Activated naive CD8-positive, alpha-beta T cell treated with anti-CD3 and anti-CD28 coated beads, Interleukin-2, amount 10 ng/mL, durations not matched to agents 7 days and 5 days (primary cell): ENCODE measurements at places on chromosomes 1 and 21. TPM values are rescaled to one million over a fixed set of nuclear protein-coding genes. Genes with fewer than 3 reads are reported as not detected.

DEPDC1 gene
- 16.5 TPM for total RNA-seq

DNA sequence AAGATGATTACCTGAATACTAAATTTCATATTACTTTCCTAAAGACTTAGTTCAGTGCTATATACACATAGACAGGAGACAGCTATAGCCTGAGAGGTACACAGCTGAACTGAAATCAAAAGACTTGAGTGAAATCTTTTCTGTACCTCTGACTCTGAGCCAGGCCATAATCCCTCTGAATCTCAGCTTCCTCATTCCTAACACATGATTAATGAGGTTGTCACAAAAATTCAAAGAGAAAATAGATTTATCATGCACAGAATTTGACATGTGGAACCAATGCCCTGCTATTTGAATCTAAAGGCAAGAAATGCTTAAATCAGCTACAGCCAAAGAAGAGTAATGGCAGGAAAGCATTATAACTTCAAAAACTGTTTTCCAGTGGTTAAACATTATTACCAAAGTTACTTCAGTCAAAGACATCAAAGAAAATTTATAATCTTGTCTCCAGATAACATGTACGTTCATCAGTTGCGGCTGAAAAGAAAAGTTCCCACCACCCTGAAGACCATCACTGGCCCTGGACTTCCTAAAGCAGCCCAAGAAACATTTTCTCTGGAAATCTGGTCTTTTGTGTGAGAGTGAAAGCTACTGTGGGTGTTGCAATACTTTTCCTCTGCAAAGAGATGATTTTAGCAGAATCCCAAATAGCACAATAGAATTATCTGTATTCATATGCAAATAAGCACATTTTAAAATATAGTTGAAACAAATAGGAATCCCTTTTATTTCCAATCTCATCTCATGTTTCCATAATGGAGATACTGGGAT lies 13.8 kb upstream of the ATP1A1 start:
- no peak for DNase-seq
- H3K27me3 ChIP-seq: no peaks in the 10 kb centered on the region
- H3K4me1 ChIP-seq: peaks cover 10% of the 10 kb centered on the region
- no peak overlapping the region for H3K4me3 ChIP-seq

- peak overlapping the region; percentile 78 for H3K27ac ChIP-seq
- H3K4me1 ChIP-seq: peaks cover 20% of the 10 kb centered on the region
- peaks cover 2% of the 10 kb centered on the region for H3K27me3 ChIP-seq
- H3K36me3 ChIP-seq: peaks cover 2% of the 10 kb centered on the region
- peak overlapping the region; percentile 67 for H3K4me3 ChIP-seq
- no peak for DNase-seq
Measured at GRCh38 chr1:229155472-229155871, 115.4 kb upstream of the RAB4A start.

DNA sequence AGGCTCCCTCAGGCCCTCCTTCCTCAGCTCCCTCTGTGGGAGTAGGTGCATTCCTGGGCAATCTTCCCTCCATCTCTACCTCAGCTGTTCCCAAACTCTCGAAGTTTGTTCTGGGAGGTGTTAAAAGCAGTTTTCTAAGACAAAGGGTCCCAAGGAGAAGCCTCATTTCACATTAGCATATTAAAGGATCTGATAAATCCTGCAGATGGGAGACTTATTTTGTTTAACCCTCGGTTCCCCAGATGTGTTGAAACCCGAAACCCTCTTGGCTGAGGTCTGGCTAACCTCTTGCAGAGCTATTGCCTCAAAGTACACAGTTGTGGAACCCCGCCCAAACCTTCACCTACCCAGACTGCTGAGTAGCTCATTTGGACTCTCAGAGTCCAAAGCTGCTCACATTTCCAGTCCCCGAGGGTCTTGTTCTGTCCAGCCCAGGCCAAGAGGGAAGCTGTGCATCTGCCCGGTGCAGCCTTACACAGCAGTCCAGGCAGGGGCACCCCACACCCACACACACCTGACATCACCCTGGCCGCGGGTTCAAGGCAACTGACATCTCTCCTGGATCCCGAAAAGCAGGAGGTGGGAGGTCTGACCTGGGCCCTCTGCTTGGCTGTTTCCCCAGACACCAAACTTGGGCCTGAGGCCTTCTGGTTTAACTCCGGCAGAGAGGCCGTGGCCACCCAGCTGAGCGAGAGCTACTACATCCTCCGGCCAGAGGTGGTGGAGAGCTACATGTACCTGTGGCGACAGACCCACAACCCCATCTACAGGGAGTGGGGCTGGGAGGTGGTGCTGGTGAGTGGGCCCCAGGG lies 19.5 kb upstream of the SELENON start:
- no peak for DNase-seq
- no peak overlapping the region for H3K4me3 ChIP-seq
- no peaks in the 10 kb centered on the region for H3K27me3 ChIP-seq
- H3K4me1 ChIP-seq: peaks cover 6% of the 10 kb centered on the region
- H3K36me3 ChIP-seq: peaks cover 12% of the 10 kb centered on the region

GRCh38 chr21:33113131-33113530 lies 43.2 kb downstream of the OLIG1 start:
- peaks cover 58% of the 10 kb centered on the region for H3K27me3 ChIP-seq
- H3K36me3 ChIP-seq: no peaks in the 10 kb centered on the region
- H3K4me3 ChIP-seq: no peak overlapping the region

DNA sequence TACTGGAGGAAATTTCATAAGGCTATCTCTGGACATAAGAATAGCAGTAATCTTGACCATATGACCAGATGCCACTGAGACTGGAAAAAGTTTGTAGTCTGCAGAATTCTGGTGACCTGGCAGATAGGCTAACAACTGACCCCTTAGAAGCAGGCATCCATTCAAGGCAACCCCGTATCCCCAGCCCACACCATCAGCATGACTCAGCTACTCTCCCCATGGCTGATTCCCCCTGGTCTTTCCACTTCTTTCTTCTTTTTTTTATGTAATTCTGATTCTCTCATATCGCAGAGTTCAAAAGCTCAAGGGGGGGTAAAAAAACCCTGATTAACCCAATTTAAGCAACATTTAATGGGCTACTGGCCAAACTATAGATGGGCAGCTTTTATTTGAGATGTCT lies 243.1 kb downstream of the ZNF648 start:
- H3K4me1 ChIP-seq: no peaks in the 10 kb centered on the region
- peaks cover 8% of the 10 kb centered on the region for H3K27me3 ChIP-seq
- no peak for DNase-seq
- H3K27ac ChIP-seq: no peak overlapping the region
- no peak overlapping the region for H3K4me3 ChIP-seq
